ENCODE measurements at places on chromosomes 12 and 14. TPM values are rescaled to one million over a fixed set of nuclear protein-coding genes. Genes with fewer than 3 reads are reported as not detected.

The KCNA1 gene
- not detected for total RNA-seq

The ADAMTS20 gene
- total RNA-seq = not detected

The PROX2 gene
- total RNA-seq = not detected

The CMTM5 gene
- not detected for total RNA-seq

The SLC16A7 gene
- 32.6 TPM for total RNA-seq

The COX8C gene
- not detected for total RNA-seq

The PIK3C2G gene
- total RNA-seq = 10.6 TPM

The RNASE2 gene
- total RNA-seq = not detected

The FAM222A gene
- 0.19 TPM for total RNA-seq

Measured in MCF 10A (cell line).